ENCODE measurements at places on chromosomes 11 and 22.
A peak's percentile ranks its signal among the peaks of the same experiment; 100 is the strongest.

DNA sequence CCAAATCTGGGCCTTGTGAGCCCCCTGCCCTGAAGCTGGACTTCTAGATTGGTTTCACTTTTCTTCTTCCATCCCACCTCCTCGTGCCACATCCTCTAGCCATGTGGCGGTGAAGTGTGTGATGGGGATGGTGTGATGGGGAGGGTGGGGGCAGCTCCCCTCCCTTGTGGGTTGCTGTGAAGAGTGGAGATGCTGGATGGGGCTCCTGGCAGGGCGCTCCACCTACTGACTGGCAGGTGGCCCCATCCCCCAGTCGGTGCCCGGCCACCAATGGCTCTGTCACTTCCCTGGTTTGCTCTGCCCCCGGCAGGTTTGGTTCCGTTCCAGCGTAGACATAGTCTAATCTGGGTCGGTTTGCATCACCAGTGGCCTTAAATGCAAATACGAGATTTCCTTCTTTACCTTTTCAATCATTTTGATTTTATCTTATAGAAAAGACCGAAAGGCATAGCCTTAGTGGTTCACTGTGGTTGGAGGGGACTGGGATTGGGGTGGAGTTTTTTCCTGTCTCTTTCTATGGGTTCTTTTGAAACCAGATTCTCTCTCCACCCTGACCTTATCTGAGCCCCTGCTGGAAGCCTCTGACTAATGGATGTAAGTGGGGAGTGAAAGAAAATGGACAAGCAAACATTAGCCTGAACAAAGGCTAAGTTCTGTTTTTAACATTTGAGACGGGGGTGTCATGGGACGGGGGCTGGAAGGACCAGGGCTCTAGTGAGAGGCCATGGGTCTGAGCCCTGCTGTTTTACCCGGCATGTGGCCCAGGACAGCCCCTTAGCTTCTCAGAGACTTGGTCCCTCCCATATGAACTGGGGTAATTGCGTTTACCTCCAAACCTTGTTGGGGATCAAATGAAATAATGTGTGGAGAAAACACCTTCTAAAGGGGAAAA, 149.3 kb downstream of the CACNA1I start:
- DNase-seq = no peak

DNA sequence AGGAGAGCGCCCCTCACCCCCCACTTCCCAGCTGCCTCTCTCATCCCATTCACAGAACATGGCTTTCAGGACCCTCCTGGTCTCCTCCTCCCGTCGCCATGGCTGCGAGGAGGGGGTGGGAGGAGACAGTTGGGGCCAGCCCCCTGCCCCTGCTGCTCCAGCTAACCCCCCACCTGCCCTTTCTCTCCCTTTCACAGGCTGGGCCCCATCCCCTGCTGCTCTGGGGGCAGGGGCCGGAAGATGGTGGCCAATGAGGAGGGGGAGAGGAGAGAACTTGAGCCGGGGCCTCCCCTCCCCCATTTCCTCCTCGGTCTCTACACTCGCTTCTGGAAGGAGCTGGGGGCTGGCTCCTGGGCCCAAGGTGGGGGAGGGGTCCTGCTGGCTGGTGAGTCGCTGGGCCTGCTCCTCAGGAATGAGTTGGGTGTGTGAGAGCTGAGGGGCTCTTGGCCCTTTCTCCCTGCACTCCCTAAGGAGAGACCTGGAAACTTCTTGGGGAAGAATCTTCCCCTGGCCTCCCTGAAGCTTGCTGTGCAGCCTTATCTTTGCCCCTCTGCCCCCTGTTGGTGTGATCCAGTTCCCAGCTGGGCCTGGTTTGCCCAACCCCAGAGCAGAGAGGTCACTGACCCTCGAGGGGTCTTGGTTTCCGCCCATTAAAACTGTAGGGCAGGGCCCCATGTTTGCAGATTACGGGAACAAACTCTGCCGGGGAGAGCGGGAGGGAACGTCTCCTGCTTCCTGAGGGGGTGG, 10.2 kb downstream of the YPEL4 start:
- DNase-seq = peak; percentile 52

GRCh38 chr22:42500836-42501179, 18.8 kb downstream of the RRP7A start:
- no peak for DNase-seq

GRCh38 chr11:40230821-40231220, 1228.6 kb downstream of the LRRC4C start:
- no peak for DNase-seq

DNA sequence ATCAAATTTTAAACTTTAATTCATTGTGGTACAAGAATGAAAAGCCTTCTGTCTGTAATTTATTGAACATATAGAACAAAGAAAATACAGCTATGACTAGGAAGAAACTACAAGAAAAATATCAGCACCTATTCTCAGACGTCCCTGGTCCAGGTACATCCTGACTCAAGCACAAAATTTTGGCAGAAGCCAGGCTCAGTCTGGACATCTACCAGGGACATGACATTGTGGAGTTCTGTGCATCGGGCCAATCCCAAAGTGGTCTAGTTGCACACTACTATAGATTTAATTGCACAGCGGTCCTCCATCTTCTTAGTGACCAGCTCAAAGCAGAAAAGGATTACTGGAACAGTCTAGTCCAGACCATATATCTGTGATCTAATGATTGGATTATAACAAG, 15.7 kb upstream of the CD59 start:
- DNase-seq = no peak

- DNase-seq = no peak
These were observed 47.0 kb upstream of the SUSD2 start for GRCh38 chr22:24134090-24134846.

DNA sequence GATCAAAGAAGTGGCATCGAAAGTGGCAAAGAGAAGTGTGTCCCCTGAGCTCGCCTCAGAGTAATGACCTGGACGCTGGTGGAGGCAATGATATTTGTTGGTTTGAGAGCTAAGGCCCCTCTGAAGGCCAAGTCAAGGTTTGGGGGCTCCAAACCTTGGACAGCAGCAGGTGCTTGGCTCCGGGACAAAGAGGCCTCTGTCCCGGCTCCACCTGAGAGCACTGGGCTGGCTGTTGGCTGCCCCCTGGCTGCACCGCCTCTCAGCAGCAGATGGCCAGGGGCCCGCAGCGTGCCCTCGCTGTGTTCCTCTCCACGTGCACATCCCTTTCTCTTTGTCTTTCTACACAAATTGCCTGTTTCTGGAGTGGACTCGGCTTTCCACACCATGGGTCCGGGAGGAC, 301.3 kb downstream of the NTM start:
- DNase-seq = no peak

DNA sequence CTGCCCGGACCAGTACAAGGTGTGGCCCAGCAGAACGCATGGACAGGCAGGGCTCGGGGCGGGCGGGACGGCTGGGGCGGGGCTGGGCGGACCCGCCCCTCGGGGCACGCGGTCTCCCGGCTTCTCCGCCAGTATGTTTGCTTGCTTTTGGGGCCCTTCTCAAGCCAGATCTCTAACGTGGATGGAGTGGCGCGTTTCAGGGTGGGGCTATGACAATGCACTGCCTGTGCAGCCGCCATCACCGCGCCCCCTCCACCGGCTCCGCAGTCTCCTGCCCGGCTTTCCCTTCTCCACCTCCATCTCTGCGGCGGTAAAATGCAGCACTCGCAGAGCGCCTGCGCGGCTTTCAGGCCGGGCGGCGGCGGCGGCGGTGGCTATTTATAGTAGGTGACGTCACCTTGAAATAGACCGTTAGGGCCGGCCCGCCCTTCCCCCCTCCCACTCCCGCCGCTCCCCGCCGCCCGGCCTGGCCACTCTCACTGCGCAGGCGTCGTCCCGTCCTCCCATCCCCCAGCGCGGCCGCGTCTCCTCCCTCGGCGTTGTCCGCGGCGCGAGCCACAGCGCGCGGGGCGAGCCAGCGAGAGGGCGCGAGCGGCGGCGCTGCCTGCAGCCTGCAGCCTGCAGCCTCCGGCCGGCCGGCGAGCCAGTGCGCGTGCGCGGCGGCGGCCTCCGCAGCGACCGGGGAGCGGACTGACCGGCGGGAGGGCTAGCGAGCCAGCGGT, at the start of gene YWHAH:
Gene YWHAH (plus strand): TSS at position 558 of the 722 bp plus-strand sequence. CDS start 199 bp downstream, outside the sequence.
- DNase-seq = peak; percentile 74

DNA sequence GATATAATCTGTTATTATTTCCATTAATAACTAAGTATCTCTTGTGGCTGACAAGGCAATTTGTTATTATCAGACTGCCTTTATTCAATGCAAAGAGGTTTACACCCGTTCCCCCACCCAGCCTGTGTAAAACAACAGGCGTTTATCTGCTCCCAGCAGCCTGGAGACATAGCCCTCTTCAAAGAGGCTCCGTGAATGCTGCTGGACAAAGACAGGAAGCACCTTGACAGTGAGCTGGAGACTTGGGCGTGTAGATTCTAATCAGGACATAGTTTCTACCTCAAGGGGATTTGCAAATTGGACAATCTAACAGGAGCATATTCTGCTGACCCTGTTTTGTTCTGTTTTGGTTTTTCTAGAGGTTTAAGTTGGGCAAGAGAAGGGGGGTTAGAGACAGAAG, 733.0 kb upstream of the KIRREL3 start:
- DNase-seq = no peak

GRCh38 chr11:115759622-115760460, 255.6 kb upstream of the CADM1 start:
- DNase-seq = no peak

- no peak for DNase-seq
These were observed 101.8 kb downstream of the TRIM44 start for GRCh38 chr11:35764417-35764816.

DNA sequence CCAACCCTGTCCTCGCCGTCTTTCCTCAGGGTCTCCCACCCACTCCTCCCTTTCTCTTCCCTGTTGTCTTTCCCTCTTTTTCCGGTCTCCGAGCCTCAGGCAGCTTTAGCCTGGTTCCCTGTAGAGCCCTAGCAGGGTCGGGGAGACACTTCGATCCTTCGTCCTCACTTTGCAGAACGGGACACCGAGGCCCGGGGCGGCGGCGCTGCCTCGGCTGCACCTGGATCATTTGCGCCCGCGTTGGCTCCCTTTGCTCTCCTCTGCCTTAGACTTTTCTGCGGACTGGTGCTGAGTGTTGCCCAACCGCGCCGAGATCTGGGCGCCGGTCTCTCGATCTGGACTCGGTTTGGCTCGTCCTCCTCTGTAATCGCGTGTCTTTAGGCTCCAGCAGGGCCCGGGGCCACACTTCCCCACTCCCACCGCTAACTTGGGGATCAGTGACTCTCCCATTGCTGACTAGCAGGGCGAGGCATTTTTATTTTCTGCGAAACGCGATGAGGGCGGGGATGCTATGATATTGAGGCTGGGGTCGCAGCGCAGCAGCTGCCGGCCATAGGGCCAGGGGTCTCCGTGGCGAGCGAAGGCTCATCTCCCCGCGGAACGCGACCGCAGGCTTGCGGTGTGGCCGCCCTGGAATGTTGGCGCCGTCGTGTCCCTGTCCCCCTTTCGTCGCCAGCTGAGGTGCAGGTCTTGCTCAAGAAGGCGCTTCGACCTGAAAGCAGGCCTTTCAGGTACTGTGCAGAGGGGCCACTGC, 1.6 kb upstream of the E2F8 start:
- no peak for DNase-seq

GRCh38 chr11:96107143-96107824, 183.4 kb upstream of the MTMR2 start:
- no peak for DNase-seq

GRCh38 chr11:106691807-106692365, 326.4 kb downstream of the GUCY1A2 start:
- DNase-seq = no peak

GRCh38 chr11:55658031-55658573, 3.9 kb upstream of the OR4C6 start:
- DNase-seq = no peak

DNA sequence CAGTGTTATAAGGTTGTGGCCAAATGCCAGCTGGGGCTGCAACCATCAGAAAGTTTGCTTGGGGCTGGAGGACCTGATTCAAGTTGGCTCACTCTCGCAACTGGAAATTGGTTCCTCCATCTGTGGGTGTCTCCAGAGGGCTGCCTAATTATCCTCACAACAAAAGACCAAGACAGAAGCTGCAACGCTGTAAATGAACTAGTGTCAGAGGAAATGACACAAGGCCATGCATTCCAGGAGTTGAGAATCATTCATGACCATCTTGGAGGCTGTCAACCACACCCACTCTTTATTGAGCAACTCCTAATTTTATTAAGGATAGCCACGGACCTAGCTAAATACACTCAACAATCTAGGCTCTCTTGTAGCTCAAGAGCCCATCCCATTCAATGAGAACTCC, 1060.8 kb downstream of the OPCML start:
- no peak for DNase-seq

GRCh38 chr11:69641681-69642548, 959 bp downstream of the CCND1 start:
- DNase-seq = no peak

GRCh38 chr22:45291061-45291930, 6.5 kb downstream of the UPK3A start:
- DNase-seq = no peak

- no peak for DNase-seq
These were observed 105.3 kb upstream of the HSD17B12 start for GRCh38 chr11:43574949-43575912.

DNA sequence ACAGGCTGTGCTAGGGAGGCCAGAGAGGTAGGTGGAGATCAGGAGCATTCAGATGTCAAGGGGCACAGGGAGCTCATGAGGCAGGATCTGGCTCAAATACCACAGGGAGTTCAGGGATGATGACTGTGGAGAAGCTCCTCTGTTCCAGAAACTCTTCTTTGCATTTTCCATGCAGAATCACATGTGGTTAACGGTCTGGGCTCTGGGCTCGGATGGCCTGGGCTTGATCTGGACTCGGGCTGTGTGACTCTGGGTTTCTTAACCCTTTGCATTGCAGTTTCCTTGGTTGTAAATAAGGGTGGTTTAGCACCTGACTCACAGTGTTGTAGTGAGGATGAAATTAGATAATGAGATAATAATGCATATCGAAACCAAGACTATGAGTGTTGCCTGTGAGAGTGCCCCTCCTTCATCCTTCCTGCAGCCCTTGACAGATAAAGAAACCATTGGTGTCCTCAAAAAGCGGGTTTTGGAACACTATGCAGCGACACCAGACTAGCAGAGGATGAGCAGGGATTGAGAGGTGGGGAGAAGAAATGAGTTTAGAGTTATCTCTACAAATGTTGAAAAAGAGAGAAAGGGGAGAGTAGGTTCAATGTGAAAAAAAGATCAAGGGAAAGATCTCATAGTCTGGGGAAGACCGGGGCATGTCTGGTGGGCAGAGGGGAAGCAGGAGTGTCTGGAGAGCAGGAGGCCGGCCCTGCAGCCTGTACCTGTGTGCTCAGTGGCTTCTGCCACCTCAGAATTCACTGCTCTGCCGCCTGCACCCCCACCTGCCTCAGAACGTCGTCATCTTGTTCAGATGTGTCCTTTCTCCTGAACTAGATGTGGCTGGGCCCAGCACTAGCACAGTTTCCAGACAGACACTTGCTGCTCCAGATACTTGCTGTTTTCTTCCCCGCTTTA, 197.8 kb upstream of the SORL1-AS1 start:
- no peak for DNase-seq

Measured in HTR-8/SVneo (cell line).